ENCODE measurements at places on chromosomes 5 and 9. TPM values are rescaled to one million over a fixed set of nuclear protein-coding genes. Genes with fewer than 3 reads are reported as not detected.

- no peak for DNase-seq
These were observed 61.8 kb upstream of the ARAP3 start for GRCh38 chr5:141743866-141744272.

DNA sequence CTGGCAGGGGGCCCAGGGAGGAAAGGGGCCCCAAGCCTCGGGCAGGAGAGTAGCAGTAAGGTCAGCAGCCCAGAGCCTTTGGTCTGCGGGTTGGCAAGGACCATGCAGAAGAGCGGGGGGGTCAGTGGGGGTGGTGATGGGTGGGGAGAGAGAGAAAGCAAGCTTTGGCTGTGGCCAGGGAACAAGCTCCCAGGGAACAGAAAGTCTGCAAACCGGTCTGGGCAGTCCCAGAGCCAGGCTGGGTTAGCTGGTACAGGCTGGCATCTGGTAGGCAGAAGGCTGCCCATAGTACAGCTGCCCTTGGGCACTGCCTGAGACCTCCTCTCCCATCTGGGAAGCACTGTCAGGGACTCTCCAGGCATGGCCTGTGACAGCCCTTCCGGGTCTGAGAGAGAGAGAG, 10.5 kb upstream of the EPB41L4B start:
- no peak for DNase-seq

DNA sequence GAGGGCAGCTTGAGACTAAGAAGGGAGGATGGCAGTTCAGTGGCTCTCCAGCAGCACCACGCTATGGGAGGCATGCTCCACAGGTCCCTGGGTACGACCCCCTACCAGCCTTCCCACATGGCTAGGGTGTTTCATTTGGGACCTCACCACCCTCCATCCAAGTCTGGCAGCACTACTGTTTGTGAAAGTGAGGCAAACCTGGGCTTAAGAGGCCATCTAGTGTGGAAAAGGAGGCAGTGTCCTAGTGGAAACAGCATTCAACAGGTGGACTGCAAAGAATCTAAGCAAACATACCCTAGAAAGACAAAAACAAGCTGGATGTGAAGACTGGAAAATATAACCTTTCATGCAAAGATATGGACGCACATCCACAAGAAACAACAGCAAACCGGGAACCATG, 4.8 kb upstream of the C5orf47 start:
- no peak for DNase-seq

ACTBL2 gene
- total RNA-seq, result not detected

DNA sequence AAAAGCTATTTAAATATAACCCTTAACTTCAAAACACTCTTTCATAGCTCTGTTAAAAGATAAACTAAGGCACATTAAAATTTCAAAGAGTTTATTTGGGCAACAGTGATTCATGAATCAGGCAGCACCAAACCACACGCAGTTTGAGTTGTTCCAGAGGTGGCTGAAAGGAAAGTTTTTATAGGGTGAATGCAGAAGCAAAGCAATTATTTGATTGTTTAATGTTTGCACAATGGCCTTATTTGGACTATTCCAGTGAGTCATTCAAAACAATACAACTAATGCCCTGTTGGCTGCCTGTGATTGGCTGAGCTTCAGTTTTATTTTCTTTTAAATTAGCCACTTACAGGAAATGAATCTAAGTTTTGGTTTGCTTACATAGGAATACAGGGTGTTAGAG, 125.3 kb downstream of the CEP120 start:
- no peak for DNase-seq

DNA sequence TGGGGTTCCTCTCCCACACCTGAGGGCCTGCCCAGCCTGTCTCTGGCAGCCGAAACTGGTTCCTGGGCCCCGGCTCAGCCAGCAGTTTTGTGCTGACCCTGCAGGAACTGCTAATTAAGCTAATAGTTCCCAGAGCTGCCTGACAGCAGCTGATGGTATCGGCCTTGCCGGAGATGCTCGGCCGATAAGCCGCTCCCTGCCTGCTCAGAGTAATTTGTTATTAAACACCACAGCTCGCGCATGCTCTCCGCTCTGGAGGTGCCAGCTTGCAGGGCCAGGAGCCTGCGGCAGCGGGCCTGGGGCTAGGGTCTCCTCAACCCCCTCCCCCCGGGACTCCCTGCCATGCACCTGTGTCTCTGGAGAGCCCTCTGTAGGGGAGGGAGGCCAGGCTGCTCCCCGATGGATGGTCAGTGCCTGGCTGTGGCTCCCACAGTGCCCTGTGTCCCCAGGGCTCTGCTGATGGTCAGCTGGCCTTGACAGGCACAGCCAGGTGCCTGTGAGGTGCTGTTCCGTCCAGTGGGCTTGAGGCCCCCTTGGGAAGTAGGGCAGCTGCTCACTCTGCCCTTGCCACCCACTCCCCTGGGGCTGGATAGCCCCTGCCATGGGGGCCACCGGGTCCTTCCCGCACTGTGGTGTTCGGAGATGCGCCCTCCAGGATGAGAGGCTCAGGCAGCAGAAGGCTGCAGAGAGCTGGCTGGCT, 41.7 kb downstream of the RXRA start:
- no peak for DNase-seq

DNA sequence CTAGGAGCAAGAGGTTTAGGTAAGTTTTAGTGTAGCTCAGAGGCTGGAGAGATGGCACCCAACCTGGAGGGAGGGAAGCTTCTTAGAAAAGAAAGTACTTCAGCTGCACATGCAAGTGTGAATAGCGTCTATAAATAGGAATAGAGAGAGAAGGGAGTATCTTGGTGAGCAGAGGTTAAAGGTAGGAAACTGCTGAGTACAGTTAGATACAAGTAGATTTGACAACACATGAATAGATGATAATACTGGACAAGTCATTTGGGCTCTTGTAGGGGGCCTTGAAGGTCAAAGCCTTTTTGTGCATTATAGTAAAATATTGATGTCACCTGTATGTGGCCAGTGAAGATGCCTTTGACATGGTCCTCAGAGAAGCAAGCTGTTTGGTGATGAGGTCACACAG, 34.2 kb downstream of the ANP32B start:
- DNase-seq, result no peak

DNA sequence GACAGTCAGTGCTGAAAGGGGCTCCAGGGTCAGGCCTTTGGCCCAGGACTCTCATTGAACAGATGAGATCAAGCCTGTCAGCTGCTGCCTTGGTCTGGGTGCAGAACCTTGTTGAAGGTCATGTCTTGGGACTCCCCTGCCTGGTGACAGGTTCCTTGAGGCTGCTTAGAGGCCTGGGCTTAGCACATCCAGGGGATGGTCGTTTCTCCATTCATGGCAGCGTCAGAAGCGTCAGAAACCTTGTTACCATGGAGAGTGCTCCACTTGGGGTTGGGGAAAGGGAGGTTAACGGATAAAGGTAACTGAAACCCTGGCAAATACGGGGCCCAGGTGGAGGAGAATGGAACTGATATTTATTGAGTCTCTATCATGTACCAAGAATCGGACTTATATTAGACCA, 8.8 kb downstream of the ARPC5L start:
- DNase-seq, result no peak

GRCh38 chr5:109929376-109929775, 239.6 kb downstream of the MAN2A1 start:
- DNase-seq, result no peak

GRCh38 chr9:131731644-131732043, 8.2 kb downstream of the RAPGEF1 start:
- DNase-seq, result peak; percentile 53

- no peak for DNase-seq
These were observed 241.7 kb downstream of the MCTP1 start for GRCh38 chr5:95043234-95043633.

HTR4 gene
- not detected for total RNA-seq

GRCh38 chr5:92496545-92496944, 1084.5 kb downstream of the NR2F1-AS1 start:
- DNase-seq, result no peak

GRCh38 chr9:108444400-108445358, 411.1 kb downstream of the ACTL7B start:
- no peak for DNase-seq

DNA sequence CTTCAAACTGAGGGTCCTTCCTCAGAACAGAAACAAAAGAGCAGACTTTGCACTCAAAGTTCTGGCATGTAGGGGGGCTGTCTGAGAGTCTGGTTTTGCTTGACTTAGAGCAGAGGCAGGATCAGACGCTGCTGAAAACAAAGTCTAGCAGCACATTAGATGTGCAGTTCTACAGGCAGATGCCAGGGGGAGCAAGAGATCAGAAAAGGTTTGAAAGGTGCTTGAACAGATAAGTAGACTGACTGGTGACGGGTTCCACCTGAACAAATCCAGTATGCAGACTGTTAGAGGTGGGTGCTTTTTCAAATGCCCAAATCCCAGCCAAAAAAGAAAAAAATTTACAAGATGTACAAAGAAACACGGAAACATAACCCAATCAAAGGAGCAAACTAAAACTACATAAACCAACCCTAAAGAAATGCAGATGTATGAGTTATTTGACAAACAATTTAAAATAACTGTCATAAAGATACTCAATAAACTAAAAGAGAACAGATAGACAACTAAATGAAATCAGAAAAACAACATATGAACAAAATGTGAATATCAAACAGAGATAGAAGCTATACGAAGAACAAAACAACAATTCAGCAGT, 194.7 kb upstream of the FREM1 start:
- peak; percentile 32 for DNase-seq

GRCh38 chr9:132748450-132748849, 78.2 kb downstream of the GTF3C4 start:
- no peak for DNase-seq

DNA sequence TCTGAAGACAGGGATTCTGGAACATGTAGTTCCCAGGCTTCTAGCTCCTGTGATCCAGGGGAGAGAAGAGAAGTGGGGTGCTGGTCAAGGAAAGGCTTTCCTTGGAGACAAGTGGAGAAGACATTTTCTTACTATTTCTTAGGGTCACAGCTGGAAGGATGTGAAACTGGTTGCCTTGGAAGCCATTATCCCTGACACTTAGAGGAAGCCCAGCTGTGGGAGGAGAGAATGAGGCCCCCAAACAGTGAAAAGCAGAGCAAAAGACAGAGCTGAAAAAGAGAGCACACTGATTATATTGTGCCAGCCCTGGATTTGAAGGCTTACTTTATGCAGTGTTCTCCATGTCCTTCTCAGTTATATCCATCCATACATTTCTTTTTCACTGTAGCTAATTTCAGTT, 17.5 kb upstream of the SHB start:
- no peak for DNase-seq

DNA sequence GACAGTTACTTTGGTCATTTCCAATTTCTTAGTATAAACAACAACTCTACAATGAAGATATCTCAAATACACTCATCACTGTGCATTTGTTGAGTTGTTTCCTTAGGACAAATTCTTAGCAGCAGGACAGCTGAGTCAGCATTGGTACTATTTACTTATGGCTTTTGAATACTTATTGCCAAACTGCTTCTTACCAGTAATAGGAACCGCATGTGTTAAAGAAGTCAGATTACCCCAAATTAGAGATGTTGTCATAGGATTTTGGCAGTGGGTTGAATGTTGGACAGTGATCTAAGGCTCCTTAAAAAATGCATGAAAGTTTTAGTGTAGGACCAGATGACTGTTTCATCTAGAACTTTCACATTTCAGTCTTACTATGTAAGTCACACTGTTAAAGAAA, 280.1 kb upstream of the DMRT1 start:
- no peak for DNase-seq

GRCh38 chr5:80082731-80083100, 47.6 kb downstream of the THBS4 start:
- DNase-seq, result no peak

GRCh38 chr5:68176802-68177479, 38.6 kb upstream of the PIK3R1 start:
- no peak for DNase-seq

DNA sequence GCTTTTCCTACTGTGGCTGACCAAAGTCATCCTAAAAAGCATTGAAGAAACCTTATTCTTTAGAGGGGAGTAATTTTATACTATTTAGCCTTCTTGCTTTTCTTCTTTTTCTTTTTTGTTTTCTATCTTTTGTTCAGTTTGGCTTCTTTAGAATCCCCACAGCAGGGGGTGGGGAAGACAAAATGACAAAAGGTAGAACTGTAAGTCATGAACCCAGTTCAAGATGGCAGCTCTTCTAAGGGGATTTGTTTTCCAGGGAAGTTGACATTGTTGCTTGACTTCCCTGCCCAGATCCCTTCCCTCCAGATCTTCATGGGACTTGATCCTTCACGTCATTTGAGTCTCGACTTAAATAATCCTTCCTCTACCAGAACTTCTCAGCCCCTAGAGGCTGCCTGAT, 692.4 kb upstream of the DMAC1 start:
- no peak for DNase-seq

DNA sequence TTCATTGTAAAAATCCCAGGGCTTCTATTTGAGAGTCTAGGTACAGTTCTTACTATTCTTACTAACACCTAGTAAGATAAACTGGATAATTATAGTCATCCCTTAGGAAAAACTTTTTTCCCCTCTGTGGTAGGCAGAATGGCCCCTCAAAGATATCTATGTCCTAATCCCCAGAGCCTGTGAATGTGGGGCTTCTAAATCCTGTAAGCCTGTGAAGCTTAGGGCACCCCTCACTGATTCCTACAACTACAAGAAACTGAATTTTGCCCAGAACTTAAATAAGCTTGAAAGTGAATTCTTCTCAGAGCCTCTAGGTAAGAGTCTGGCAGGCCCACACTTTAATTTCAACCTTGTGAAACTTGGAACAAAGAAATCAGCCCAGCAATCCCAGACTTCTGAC, 130.1 kb upstream of the ACOT12 start:
- DNase-seq, result no peak

PKN3 gene
- total RNA-seq, result 4.2 TPM

DNA sequence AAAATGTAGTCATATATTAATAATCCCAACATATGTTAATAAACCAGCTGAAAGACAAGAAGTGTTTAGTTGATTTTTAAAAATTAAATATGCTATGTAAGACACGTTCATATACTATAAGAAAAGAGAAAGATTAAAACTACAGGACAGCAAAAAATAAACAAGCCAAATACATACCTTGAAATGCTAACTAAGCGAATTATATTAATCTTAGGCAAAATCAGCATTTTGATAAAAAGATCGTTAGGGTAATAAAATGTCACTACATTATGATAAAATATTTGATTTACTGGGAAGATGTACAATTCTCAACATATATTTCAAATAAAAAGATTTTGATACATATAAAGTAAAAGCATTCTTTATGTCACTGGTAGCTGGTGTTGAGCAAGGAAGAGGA, 938.3 kb downstream of the PTPRD start:
- no peak for DNase-seq

FOXD1 gene
- 0.49 TPM for total RNA-seq

PTPN3 gene
- not detected for total RNA-seq

Measured in B cell (primary cell).